ENCODE measurements at places on chromosomes 16 and 17. TPM values are rescaled to one million over a fixed set of nuclear protein-coding genes. Genes with fewer than 3 reads are reported as not detected.

GRCh38 chr17:80892900-80893603 lies 98.6 kb upstream of the CHMP6 start:
- peak overlapping the region; percentile 74 for H3K4me3 ChIP-seq
- H3K36me3 ChIP-seq, result peaks cover 80% of the 10 kb centered on the region
- H3K4me1 ChIP-seq, result peaks cover 86% of the 10 kb centered on the region
- DNase-seq, result no peak

- peak overlapping the region; percentile 91 for H3K27ac ChIP-seq
- H3K36me3 ChIP-seq, result peaks cover 9% of the 10 kb centered on the region
- DNase-seq, result peak; percentile 28
Measured at GRCh38 chr17:60398227-60398959, 6.5 kb upstream of the USP32 start.

DNA sequence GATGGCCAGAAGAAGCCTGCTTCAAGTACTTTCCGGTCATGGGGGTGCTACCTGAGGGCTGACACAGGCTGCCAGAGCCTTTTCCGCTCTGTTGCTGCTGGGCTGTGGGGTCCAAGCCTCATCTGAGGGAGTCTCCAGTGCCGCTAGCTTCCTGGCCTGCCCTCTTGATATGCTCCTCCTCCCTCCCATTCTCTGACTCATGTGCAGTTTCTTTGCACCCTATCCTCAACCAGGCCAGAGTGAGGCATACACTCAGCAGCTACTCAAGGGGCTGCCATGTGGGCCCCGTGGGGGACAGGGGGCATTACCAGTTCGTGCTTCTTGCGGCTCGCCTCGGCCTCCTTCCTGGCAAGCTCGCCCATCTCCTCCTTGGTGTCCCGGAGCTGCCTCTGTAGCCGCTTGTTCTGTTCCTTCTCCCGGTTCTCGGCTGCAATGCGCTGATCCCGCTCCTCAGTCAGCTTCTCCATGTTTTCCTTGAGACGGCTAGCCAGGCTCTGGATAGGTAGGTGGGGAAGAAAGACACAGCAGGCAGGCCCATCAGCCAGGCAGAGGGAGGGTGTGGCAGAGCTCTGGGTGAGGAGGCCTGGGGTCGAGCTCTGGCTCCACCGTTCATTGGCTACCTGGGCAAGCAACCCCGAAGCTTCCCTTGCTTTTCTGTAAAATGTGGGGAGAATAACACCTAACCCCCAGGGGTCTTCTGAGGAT lies 43.8 kb downstream of the PIPOX start:
- DNase-seq, result no peak
- H3K36me3 ChIP-seq, result peaks cover 11% of the 10 kb centered on the region
- H3K4me1 ChIP-seq, result no peaks in the 10 kb centered on the region

Gene FBXW10B
- 0.13 TPM for total RNA-seq

DNA sequence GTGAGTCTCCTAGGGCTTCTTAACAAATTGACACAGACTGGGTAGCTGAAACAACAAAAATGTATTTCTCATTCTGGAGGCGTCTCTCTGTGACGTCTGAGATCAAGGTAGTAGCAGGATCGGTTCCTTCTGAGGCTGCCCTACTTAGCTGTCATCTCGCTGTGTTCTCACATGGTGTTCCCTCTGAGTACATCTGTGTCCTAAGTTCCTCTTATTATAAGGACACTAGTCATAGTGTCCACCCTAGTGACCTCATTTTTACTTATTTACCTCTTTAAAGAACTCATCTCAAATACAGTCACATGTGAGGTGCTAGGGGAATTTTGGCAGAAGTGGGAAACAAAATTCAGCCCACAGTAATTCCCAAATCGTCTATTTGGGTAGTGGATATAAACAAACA lies 529.1 kb downstream of the NPIPA7 start:
- no peak overlapping the region for H3K27ac ChIP-seq
- H3K4me1 ChIP-seq, result no peaks in the 10 kb centered on the region
- H3K4me3 ChIP-seq, result no peak overlapping the region

- DNase-seq, result no peak
- no peaks in the 10 kb centered on the region for H3K36me3 ChIP-seq
- no peak overlapping the region for H3K4me3 ChIP-seq
- no peaks in the 10 kb centered on the region for H3K27me3 ChIP-seq
- H3K27ac ChIP-seq, result no peak overlapping the region
Measured at GRCh38 chr16:56267888-56268287, 76.6 kb downstream of the GNAO1 start.

GRCh38 chr16:78476615-78477014 lies 377.2 kb downstream of the WWOX start:
- no peak overlapping the region for H3K4me3 ChIP-seq
- no peaks in the 10 kb centered on the region for H3K27me3 ChIP-seq
- no peaks in the 10 kb centered on the region for H3K4me1 ChIP-seq
- H3K27ac ChIP-seq, result no peak overlapping the region

DNA sequence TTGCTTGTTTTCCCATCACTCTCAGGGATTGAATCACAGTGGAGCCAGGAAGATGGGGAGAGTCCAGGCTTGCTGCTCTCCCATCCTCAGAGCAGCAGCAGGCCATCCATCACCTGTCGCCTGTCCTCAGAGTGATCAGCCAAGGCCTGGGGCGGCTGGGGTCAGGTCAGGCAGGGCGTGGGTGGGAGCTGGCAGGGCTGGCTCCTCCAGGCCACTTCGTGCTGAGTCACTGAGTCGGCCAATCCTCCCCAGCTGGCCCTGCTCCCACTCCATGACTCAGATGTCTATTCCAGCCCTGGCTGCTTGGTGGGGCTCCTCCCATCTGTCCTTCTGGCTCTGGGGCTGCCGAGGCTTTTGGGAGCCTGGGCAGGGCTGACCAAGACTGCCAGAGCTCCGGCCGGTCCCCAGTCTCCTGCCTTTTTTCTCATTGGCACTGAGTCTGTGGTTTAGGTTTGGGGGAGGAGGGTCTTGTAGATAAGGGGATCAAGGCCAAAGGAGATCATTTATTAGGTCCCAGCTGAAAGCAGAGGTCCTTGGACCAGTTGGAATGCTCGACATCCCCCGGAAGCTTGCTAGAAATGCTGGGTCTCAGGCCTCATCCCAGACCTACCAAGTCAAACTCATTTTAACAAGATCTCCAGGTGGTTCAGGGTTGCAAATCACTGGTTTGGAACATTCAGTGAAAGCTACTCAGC lies 72.7 kb downstream of the ABCC1 start:
- H3K4me3 ChIP-seq, result no peak overlapping the region
- peaks cover 53% of the 10 kb centered on the region for H3K36me3 ChIP-seq
- H3K4me1 ChIP-seq, result peaks cover 30% of the 10 kb centered on the region
- no peaks in the 10 kb centered on the region for H3K27me3 ChIP-seq

DNA sequence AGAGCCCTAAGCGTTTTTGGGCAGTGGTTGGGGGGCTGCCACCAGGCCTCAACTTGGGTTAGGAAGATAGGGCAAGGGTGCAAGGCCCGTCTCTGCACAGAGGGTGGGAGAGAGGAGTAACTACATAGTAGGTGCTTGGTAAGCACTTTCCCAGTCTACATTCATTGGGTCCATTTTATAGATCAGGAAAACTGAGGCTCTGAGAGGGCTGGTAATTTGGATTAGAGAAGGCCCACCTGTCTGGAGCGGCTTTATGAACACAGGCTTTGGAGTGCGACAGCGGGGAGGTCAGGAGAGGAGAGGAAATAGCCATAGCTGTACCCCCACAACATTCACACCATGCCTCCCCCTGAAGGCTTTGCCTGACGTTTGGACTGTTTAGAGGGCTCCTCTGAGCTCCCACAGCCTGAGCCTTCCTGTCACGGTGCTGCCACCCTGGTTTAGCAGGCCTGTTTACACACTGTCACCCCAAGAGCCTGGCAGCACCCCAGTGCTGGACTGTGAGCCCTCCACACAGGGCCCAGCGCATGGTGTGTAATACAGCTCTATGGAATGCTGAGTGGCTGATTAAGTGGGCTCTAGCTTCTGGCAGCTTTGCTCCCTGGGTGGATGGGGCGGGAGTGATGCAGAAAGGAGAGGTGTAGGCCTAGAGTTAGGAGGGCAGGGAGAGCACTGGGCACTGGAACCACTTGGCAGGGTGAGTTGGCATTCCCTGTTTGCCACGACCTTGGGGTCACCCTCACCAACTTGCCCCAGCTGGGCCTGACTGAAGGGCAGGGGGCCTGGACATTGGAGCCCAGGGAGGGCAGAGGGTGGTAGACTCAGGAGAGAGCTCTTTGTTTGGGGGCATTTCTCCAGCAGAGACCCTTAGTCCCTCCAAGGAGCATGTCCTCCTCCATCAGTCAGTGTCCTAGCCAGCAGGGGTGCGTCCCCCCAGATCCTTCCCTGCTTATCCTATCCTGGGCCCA lies 73.7 kb downstream of the RAI1 start:
- H3K36me3 ChIP-seq, result peaks cover 7% of the 10 kb centered on the region
- no peaks in the 10 kb centered on the region for H3K27me3 ChIP-seq
- no peak overlapping the region for H3K4me3 ChIP-seq
- DNase-seq, result no peak

Gene KCNH6
- not detected for total RNA-seq

- no peak overlapping the region for H3K27ac ChIP-seq
- no peaks in the 10 kb centered on the region for H3K4me1 ChIP-seq
- no peaks in the 10 kb centered on the region for H3K27me3 ChIP-seq
- no peak overlapping the region for H3K4me3 ChIP-seq
- H3K36me3 ChIP-seq, result no peaks in the 10 kb centered on the region
- no peak for DNase-seq
Measured at GRCh38 chr16:61261315-61261714, 774.9 kb downstream of the CDH8 start.

DNA sequence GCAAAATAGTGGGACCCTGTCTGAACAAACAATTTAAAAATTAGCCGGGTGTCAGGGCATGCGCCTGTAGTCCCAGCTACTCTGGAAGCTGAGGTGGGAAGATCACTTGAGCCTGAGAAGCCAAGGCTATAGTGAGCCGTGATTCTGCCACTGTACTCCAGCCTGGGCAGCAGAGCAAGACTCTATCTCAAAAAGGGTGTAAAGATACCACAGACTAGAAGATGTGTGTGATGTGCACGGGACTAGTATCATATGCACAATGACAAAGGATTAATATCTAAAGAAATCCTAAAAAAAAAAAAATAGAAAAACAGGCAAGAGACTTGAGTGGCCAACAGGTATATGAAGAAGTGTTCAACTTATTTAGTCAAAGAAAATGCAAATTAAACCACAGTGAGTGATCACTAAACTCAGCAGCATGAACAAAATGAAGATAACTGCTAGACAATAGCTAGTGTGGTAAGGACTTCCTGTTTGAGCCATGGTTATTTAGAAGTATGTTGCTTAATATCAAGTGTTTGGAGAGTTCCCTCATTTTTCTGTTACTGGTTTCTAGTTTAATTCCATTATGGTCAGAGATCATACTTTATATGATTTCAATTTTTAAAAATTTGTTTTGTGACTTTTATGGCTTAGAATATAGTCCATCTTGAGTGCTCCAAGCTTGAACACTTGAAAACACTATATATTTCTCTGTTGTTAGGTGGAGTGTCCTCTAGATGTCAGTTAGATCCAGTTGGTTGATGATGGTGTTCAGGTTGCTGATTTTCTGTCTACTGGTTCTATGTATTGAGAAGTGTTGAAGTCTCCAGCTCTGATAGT lies 14.7 kb upstream of the SLX4 start:
- H3K4me1 ChIP-seq, result peaks cover 27% of the 10 kb centered on the region
- peaks cover 10% of the 10 kb centered on the region for H3K36me3 ChIP-seq
- no peaks in the 10 kb centered on the region for H3K27me3 ChIP-seq
- no peak for DNase-seq

Gene TPSD1
- total RNA-seq, result not detected

DNA sequence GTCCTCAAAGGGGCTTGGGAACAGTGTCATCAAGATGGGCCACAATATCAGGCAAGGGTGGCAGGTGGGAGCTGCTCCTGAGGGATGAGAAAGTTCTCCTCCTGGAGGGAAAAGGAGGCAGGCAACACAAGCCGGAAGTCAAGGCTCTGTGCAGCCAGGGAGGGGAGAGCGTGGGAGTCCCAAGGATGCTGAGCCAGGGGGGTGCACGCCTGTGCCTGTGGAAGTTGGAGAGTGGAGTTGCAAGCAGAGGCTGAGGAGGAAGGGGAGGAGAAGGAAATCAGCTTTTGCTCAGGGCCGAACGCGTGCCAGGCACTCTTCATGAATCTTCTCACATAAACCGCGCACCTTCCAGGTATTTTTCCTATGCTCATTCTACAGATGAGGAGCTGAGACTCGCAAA lies 7.4 kb upstream of the SLC13A2 start:
- no peak overlapping the region for H3K4me3 ChIP-seq
- H3K36me3 ChIP-seq, result no peaks in the 10 kb centered on the region
- no peak overlapping the region for H3K27ac ChIP-seq
- peaks cover 2% of the 10 kb centered on the region for H3K27me3 ChIP-seq
- DNase-seq, result no peak

Gene MINK1
- total RNA-seq, result 73.2 TPM

DNA sequence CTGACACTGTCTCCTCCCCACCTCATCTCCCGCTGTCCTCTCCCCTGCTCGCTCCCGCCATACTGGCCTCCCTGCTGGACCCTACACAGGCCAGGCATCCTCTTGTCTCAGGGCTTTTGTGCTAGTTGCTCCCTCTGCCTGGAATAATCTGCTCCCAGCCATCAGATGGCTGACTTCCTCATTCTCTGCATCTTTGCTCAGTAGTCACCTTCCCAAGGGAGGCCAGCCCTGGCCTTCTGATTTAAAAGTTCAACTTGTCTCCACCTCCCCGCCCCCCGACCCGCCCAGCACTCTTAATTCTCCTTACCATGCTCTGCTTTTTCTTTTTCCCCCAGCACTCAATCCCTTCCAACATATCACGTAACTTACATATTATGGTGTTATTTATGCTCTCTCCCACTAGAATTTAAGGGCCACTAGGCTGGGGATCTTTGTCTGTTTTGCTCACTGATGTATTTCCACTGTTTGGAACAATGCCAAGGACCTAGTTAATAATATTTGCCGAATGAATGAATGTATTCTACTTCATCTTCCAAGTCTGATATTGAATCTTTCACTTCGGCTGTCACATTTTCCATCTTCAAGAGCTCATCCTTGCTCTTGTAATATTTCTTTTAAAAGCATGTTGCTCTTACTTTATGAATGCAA lies 178.3 kb downstream of the CDK5R1 start:
- no peaks in the 10 kb centered on the region for H3K36me3 ChIP-seq
- H3K4me3 ChIP-seq, result no peak overlapping the region
- H3K4me1 ChIP-seq, result no peaks in the 10 kb centered on the region
- no peak overlapping the region for H3K27ac ChIP-seq
